ENCODE measurements at places on chromosomes 5 and 9. TPM values are rescaled to one million over a fixed set of nuclear protein-coding genes. Genes with fewer than 3 reads are reported as not detected.

The SLC34A3 gene
- not detected for total RNA-seq

The DRD1 gene
- total RNA-seq, result not detected

The TRIM7 gene
- total RNA-seq, result 1.4 TPM

The RNF208 gene
- 7.1 TPM for total RNA-seq

The PRRX2 gene
- 0.49 TPM for total RNA-seq
